ENCODE measurements at places on chromosomes 5 and 9.

- no peak for DNase-seq
Observed at GRCh38 chr5:56529666-56530430, 285.5 kb upstream of the MAP3K1 start.

DNA sequence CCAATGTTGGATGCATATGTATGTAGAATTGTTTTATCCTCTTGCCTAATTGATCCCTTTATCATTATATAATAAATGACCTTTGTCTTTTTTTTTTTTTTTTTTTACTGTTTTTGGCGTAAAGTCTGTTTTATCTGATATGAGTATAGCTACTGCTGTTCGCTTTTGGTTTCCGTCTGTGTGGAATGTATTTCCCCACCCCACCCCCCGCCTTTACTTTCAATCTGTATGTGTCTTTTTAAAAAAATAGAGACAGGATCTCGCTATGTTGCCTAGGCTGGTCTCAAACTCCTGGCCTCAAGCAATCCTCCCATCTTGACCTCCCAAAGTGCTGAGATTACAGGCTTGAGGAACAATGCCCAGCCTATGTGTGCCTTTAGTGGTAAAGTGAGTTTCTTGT lies 11.3 kb downstream of the AHRR start:
- DNase-seq: no peak

- DNase-seq: no peak
Observed at GRCh38 chr5:73716284-73716808, 90.3 kb downstream of the ARHGEF28 start.

GRCh38 chr5:21802869-21803490 lies 1050.2 kb downstream of the CDH12 start:
- no peak for DNase-seq

GRCh38 chr5:170497311-170498038 lies 6.3 kb upstream of the KCNIP1 start:
- no peak for DNase-seq

DNA sequence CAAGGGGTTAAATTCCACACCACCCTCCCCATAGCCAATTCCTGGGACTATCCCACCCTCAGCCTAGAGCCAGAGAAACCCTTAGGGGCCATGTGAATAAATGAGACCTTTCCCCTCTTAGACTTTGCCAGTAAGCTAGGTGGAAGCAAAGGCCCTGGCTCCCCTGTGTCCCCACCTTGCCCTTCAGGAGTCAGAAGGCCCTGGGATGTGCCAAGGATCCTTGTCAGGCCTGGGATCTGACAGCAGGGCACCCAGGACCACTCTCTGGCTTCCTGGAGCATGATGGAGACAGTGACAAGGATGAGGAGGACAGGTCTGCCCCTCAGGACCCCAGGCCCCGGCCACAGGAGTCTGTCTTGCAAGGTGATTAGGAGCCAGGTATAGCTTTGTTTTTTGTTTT lies 125.0 kb upstream of the HAND1 start:
- DNase-seq: no peak

DNA sequence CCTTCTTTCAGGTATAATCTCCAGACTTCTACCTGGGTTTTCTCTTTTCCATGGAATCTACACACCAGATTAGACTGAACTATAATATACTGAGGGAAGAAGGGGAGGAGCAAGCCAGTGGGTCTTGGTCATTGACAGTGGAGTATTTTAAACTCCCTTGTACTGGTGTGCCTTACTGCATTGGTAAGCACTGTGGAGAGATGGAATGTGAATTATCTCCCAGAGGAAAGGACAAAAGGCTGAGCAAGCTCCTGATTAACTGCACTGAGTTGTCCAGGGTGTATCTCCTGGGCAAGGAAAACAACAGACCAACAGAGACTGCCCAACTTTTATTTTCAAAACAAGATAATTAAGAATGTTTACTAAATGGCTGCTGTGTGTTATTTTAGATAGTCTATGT lies 29.8 kb upstream of the SLCO6A1 start:
- no peak for DNase-seq

DNA sequence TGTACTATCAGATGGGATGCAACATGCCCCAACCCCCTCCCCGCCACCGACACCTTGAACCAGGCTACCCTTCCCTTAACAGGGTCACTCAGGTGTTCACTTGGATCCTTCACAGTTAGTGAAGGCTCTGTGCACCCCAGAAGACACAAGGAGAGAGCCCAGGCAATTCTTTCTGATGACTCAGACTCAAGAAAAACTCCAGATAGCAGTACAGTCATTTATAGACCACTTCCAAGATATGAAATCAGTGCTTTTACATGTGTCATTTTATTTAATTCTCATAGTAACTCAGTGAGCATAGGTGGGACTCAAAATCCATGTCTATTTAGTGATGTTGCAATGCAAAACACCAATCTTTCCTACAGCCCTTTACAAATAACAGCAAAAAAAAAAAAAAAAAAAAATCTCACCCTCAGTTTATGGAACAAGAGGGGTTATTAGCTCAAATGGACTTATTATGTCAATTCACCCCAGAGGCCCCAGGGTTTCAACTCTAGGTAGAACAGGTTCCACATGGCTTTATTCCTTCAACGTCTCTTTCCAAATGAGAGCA lies 71.9 kb downstream of the FOXD1 start:
- DNase-seq: no peak

DNA sequence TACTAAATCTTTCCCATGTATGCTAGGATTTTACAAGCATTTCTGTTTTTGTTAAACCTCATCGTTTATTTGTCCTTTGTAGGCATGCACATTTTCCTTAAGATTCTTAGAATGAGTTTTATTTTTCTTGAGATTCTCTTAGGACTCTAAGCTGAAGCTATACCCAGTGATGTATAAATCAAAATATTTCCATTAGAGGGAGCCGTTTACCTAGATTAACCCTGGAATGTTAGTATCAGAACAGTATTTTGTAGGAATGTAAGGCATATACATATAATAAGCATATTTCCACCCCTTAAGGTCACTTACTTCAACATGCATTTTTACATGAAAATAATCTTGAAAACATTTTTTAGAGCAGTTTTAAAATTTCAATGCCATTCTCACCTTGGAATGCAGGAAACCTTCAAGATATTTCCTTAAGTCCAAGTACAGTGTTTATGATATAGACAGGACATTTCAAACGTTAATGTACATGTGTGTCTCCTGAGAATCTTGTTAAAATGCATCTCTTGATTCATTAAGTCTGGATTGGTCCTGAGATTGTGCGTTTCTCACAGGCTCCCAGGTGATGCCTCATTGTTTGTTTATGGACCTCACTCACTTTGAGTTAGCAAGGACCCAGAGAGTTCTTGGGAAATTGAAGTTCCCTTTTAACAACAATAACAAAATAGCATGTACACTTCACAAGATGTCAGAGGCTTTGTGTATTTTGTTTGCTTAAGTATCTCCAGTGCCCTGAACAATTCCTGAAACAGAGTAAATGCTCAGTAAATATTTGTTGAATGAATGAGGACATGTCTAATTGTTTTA lies 34.9 kb upstream of the FCHO2 start:
- peak; percentile 15 for DNase-seq

DNA sequence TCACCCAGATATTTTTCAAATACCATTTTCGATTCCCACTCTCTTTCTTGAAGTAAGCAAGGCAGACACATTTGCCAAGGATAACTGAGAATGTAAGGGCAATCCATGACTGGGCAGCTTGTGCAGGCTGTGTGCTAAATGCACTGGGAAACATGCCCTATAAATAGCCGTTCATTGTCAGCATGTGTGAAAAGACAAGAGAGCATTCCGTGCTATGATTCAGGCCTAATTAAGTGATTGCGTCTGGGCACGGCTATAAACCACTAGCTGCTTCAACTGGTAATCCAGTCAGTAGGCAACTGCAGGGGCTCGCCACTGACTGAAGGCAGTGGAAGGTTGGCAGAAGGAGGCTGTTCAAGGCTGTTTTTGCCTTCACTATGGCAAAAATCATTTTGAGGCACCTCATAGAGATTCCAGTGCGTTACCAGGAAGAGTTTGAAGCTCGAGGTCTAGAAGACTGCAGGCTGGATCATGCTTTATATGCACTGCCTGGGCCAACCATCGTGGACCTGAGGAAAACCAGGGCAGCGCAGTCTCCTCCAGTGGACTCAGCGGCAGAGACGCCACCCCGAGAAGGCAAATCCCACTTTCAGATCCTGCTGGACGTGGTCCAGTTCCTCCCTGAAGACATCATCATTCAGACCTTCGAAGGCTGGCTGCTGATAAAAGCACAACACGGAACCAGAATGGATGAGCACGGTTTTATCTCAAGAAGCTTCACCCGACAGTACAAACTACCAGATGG lies at the start of gene HSPB3:
HSPB3 (plus strand) TSS at position 287 of the 745 bp plus-strand sequence; CDS start at position 378, 91 bp downstream.
- peak; percentile 99 for DNase-seq

- no peak for DNase-seq
Observed at GRCh38 chr5:12662545-12663314, 758.5 kb upstream of the CTNND2 start.

DNA sequence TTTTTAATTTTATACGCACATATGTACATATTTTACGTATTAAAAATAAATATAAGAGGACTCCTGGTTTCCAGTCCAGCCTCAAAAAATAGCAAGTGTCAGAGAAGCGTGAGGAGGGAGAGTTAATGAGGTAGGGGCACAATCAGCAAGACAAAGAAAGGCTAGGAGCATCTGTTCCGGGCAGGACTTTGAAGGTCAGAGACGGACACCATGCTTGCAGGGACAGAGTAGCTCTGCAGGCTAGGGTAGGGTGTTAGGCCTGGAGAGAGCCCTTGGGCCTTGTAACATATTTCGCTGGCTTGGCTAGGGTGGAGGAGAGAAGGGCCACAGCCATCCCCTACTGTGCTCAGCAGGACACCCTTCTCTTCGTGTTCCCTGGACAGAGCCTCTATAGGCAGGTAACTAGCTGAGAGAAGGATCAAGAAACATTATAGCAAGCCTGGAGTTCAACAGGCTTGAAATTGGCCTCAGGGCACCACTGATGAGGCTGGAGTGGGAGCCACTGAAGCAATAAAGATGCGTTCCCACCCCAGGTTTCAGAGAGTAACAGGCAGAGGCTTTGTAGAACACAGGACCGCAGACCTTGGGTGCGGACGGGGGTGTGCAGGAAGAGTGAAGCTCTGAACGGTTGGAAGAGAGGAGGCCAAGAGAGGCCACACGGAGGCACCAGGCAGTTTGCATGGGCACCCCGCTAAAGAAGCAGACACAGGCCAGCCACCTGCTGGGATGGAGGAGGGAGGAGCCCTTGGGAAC lies 9.7 kb upstream of the IPPK start:
- no peak for DNase-seq

DNA sequence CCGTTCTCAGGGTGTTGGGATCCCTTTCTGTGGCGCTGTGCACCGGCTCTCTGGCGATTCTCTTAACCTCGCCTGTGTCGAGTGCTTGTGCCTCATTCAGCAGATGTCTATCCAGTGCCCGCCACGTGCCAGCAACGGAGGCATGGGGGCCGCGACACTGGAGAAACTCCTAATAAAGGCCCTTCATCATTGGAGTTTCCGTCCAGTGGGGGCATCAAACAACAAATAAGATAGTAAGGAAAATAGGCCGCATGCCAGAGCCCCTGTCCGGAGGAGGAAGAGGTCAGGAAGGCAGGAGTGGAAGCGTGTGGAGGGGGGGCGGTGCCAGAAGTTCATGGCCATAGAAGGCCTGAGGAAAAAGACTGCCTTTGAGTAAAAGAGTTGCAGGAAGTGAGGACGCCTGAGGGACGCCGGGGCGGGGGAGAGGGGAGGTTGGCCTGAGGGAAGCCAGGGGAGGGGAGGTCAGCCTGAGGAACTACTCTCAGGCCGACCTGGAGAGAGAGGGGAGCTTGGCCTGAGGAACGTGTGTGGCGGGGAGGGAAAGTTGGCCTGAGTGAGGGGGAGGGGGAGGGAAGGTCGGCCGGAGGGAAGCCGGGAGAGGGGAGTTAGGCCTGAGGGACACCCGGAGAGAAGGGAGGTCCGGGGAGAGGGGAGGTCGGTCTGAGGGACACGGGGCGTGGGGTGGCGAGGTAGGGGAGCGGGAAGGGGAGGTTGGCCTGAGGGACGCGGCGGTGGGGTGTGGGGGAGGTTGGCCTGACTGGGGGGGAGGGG lies 82.2 kb downstream of the CACNA1B start:
- DNase-seq: no peak

- DNase-seq: no peak
Observed at GRCh38 chr5:126883564-126884245, 106.8 kb downstream of the LMNB1 start.

DNA sequence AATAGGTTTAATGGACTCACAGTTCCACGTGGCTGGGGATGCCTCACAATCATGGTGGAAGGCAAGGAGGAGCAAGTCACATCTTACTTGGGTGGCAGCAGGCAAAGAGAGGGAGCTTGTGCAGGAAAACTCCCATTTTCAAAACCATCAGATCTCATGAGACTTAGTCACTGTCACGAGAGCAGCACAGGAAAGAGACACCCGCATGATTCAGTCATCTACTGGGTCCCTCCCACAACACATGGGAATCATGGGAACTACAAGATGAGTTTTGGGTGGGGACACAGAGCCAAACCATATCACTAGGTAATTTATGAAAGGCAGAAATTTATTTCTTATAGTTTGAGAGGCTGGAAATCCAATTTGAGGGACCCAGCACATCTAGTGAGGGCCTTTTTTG lies 40.0 kb downstream of the MTREX start:
- no peak for DNase-seq

DNA sequence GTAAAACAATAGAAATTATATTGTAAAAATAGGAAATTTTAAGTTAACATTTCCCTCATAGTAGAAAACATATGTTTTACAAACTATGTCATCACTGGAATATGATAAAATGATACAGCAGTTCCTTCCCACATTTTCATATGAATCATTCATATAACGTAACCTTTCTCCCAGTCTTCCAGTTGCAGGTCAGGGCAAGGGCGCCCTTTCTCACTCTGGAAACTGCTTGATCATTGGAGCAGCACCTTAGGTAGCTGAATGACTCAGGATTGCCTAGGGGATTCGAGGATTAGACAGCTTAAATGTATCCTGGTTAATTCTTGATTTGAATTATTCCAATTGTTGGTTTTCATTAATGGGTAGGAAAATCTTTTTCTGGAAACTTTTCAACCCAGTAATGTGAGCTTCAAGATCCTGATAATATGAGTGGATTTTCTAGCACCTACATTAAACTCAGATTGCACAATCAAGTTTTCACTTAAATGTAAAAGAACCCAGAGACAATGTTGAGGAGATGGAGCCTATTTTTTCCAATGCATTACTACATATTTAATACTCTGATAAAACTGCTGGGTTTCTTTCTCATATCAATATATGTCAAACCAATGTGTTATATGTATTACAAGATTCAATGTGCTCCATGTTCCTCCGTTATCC lies 32.6 kb upstream of the ANXA1 start:
- peak; percentile 80 for DNase-seq

- DNase-seq: no peak
Observed at GRCh38 chr5:144468571-144468970, 297.9 kb downstream of the KCTD16 start.

- no peak for DNase-seq
Observed at GRCh38 chr9:36623280-36623679, 50.6 kb downstream of the MELK start.

- no peak for DNase-seq
Observed at GRCh38 chr9:22808876-22809275, 362.3 kb downstream of the DMRTA1 start.

DNA sequence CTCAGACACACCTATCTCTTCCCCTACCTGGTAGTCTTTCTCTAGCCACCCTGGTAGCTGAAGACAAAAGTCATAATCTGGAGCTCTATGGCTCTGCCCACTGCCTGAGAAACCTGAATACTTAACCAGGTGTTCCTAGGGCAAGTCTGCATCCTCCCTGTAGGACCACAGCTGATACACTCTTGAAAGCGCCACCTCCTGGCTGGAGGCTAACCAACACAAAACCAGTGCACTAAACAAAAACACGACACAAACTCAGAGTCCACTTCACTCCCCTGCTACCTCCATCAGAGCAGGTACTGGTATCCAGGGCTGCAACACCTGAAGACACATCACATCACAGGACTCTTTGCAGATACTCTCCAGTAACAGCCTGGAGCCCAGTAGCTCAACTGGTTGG lies 84.6 kb upstream of the ANXA1 start:
- no peak for DNase-seq
